Cerebellar nuclear complex (tissue), 1 donor: ENCODE measurements at places on chromosomes 2 and 18.

GRCh38 chr2:143528021-143528420 lies 398.8 kb downstream of the ARHGAP15 start:
- DNase-seq = no peak

DNA sequence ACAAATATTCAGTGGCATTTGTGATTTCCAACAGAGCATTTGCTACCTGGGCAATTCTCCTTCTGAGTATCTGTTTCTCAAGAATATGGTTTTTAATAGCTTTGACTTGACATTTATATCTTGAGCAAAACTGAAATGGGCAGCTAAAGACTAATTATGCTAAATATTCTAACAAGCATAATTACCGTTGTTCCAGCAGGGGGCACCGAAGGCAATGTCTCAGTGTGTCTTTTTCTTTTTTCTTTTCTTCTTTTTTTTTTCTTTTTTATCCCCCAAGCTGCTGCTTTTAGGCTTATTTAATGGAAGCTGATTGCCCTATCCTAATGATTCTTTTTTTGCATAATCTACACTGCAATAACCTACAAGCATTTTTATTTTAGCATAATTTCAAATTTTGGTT lies 138.9 kb upstream of the NABP1 start:
- DNase-seq = no peak

DNA sequence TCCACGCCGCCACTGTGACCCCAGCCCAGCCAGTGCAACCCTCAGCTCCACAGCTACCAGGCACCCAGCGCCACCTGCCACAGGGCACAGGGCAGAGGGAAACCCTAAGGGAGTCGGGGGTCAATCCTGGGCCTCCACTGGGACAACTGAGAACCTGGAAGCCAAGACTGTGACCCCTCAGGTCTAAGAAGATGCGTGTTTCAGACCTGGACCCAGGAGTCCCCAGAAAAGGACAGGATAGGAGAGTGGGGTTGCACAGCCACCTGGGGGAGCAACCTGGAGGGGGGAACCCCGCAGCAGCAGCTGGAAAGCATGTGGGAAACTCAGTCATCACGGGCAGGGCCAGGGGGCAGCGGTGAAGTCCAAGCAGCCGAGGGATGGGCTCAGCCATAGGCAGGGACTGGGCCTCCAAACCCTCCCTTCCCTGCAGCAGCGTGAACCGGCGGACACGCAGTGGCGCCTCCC lies 4.1 kb downstream of the ESPNL start:
- no peak for DNase-seq

GRCh38 chr2:136530146-136530545 lies 235.2 kb upstream of the THSD7B start:
- DNase-seq = no peak

DNA sequence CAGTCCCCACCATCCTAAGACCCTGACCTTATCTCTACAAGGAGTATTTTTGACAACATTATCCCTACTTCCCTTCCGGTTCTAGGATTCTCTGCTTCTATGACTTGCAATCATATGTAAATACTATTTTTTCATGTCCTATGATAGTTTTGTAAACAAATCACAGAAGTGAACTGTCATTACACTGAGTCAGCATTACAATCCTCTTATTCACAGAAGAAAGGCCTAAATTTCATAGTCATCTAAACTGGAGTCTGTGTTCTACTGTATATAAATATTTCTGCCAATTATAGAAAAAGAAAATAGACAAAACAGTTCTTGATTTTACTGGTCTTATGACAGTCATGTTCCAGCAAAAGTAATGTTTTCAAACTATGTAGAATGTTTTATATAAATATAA lies 265.1 kb downstream of the NCKAP5 start:
- DNase-seq = no peak

DNA sequence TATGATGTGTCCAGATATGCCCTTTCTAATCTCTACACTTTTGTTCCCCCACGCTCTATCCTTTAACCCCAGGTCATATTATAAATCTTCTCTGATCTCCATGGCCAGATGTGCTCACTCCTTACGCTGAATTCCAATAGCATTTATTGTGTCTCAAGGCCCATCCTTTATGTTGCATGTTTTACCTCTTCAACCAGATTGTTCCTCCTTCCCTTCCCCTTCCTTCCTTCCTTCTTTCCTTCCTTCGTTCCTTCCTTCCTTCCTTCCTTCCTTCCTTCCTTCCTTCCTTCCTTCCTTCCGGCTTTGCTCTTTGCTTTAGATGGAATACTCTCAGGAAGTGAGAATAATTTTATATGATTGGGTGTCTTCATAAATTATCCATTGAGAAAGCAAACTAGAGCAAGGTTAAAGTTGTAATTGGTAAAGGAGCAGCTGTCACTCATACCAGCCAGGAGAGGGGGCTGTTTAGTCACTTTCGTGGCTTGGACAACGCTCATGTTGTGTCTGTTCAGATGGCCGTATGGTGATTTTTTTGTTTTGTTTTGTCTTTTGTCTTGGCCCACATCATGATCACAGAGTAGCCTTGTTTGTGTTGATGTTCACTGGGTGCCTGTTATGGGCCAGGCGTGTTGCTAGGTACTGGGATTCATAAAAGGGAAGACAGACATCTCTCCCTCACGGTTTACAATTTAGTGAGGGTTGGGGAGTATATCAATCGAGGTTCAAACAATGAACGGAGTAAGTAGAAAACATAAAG lies 68.0 kb downstream of the DAW1 start:
- peak; percentile 11 for DNase-seq

GRCh38 chr2:18545384-18545783 lies 15.1 kb downstream of the RDH14 start:
- no peak for DNase-seq

- no peak for DNase-seq
Observed at GRCh38 chr18:23943104-23943503, 71.5 kb upstream of the TTC39C start.

GRCh38 chr18:77851802-77852201 lies 602.2 kb downstream of the GALR1 start:
- no peak for DNase-seq

DNA sequence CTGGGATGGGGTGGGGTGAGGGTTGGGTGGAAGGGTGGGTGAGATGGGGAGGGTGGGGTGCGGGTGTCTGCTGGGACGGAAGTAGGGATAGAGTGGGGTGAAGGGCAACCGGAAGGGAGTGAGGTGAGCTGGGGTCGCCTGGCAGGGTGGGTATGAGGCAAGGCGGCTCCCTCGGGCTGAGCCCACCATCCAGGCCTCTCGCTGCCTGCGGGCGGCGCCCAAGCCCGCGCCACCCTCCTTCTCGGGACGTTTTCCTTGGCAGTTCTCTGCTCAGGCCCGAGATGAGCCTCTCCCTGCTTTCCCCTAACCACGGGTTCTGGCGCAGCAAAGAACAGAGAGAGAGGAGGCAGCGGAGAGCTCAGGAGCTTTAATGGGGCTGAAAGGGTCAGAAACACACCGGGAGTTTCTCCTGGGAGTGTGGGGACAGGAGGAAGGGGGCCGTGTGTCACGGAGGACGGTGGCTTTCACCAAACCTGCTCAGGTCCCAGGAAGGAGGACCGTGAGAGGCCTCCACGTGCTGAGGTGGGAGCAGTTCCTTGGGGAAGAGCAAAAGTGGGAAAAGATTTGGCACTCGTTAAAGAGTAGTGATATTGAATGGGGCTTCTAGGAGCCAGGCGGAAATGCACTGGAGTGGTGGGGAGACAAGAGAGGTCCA lies 4.1 kb downstream of the FEV start:
- no peak for DNase-seq

- no peak for DNase-seq
Observed at GRCh38 chr2:71597756-71598155, 144.4 kb downstream of the DYSF start.

DNA sequence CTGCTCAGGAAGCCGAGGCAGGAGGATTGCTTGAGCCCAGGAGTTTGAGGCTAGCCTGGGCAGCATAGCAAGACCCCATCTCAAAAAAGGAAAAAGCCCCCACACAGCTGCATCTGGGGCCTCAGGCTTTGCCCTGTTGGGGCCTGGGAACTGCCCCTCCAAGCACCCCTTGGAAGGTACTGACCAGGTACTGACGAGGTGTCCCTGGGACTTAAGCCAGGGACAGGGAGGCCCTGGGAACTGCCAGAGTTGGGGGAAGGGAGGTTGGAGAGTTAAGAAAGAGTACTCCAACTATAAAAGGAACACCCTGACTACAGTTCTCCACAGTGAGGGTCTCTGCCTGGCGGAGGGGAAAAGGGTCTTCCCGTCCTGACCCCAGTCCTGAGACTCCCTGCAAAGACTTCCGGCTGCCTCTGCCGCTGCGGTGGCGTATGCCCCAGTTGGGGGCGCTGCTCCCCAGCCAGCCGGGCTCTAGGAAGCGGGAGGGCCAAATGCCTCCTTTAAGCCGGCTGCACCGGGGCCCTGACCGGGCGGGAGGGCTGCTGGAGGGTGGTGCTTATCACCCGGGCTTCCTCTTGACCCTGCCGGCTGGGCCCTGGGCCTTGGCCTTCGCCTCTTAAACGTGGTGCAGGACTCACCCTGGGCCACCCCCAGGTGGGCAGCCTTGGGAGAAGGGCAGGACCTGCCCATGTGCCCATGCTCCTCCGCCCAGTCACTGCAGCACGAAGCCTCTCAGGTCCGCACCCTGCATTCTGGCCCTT lies 12.8 kb downstream of the SLC30A3 start:
- DNase-seq = no peak

GRCh38 chr18:38940863-38941531 lies 1375.4 kb upstream of the CELF4 start:
- DNase-seq = no peak

DNA sequence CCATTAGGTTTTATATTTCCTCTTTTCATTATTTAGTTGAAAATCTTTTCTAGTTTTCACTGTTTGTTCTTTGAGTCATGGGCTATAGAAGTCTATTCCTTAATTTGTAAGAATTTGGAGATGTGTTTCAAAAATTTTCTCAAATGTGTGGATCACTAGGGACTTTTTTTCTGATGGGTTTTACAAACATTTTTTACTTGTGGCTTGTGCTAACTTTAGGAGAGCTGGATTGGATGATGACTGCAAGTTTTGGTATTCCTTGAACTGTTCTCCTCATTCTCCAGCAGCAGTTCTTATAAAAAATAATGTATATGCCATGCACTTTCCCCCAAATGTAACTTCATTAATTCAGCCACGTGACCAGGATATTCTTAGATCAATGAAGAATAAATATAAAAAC lies 94.7 kb upstream of the CWC22 start:
- no peak for DNase-seq

DNA sequence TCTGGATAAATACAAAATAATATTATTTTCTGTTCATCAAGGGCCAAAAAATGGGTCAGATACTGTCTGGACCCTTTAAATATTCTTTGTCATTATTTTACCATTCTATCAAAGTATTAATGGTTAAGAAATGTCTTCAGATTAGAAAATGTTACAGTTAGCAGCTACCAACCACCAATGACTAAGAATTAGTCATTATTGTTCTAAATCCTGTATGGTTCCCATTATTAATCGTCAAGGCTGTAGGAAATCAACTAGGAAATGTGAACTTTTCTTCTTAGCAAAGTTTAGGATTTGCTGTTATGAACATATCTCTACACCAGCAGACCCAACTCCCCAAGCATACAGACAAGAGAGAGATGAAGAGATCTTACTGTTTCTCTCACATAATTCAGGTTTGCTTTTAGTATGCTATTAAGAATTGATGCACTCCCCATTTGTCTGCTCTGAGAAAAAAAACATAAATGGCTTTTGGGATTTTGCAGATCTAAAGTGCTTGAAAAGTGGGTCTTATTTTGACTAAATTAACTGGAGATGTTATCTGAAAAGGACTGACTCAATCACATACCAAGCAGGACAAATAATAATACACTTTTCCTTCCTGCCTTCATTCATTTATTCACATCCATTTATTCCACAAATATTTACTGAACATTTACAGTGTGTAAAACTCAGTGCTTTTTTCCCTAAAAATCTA lies 147.7 kb downstream of the PPP1R1C start:
- DNase-seq = no peak

DNA sequence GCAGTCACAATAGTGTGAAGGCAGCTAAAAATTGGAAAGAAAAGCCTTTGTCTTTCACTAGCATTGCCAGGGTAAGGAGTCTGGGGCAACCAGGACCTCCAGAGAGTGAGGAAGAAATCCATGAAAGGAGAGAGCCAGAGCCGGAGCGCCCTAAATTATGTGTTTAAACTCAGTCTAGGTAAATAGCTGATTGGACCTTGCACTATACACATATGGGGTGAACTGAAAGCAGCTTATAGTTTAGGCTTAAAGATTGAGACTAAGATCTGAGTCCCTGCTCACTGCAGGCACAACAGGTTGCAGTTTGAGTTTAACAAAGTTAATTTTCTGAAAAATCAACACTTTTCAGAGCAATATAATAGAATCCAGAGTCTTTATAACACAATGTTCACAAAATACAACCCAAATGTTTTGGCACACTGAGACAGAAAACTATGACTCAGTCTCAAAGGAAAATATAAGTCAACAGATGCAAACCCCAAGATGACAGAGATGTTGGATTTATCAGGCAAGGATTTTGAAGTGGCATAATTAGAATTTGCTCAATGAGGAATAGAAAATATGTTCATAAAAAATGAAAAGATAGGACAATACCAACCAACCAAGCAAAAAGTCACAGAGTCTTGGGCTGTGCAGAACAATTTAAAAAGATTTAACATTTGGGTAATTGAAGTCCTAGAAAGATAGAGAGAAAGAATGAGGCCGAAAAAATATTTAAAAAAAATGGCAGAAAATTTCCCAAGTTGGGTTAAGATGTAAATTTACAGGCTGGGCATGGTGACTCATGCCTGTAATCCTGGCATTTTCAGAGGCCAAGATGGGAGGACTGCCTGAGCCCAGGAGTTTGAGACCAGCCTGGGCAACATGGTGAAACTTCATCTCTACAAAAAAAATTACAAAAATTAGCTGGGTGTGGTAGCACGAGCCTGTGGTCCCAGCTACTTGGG lies 39.6 kb downstream of the DOK1 start:
- DNase-seq = no peak

DNA sequence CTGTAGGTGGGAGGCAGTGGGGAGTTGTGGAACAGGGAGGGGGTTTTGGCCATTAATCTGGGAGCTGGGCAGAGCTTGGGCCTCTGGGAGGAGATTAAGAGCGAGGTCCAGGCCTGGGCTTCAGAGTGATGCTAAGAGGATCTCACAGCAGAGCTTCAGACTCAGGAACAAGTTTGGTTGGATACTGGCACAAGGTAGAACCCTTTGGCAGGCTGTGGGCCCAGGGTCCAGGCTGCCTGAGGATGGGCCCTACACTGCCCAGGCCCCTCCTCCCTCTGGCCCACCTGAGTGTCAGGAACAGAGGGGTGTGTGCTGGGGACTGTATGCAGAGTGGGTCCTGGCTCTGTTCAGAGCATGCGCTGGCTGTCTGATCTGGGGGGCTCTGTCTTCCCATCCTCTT lies 334.9 kb downstream of the CYP26B1 start:
- no peak for DNase-seq

GRCh38 chr2:74902281-74902860 lies 56.1 kb upstream of the POLE4 start:
- no peak for DNase-seq

GRCh38 chr2:88896971-88897370 lies 205.5 kb downstream of the RPIA start:
- DNase-seq = no peak

- no peak for DNase-seq
Observed at GRCh38 chr2:8478471-8478793, 203.4 kb upstream of the ID2 start.

DNA sequence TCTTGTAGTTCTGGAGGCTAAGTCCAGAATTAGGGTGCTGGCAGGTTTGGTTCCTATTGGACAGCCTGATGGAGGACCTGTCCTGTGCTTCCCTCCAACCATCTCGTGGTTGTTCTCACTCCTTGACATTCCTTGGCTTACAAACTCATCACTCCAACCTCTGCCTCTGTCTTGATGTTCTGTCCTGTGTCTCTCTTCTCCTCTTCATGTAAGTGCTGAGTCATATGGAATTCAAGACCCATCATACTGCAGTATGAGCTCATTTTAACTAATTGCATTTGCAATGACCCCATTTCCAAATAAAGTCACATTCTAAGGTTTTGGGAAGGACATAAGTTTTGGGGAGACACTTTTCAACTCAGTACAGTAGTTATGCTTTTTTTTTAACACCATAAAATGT lies 374.7 kb downstream of the TRIB2 start:
- DNase-seq = no peak
